ENCODE measurements at places on chromosomes 5 and 9.

GRCh38 chr5:5252106-5252505 lies 112.0 kb downstream of the ADAMTS16 start:
- no peak for DNase-seq

- DNase-seq: no peak
These were observed 147.7 kb downstream of the SIL1 start for GRCh38 chr5:139050432-139050831.

- DNase-seq: no peak
These were observed 72.9 kb downstream of the ARSB start for GRCh38 chr5:78912085-78912771.

- DNase-seq: no peak
These were observed 384.7 kb downstream of the BNC2 start for GRCh38 chr9:16485575-16486321.

GRCh38 chr9:83554278-83554677 lies 16.1 kb upstream of the FRMD3 start:
- DNase-seq: no peak

DNA sequence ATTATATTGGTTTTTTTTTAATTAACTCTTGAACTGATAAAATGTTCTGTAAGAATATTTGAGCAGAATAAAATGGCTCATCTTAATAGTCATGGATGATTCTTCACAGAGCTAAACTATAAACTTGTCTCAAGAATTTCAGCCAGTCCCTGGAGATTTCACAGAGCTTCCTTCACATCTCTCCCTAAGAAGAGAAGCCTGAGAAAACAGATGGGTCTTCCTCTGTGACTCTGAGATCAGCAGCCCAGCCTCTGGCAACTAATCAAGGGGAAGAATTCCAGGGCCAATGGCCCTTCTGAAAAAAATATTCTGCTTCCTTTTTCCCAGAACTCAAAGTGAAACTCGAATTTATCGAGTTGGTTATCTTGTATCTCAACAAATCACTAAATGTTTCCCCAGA lies 122.2 kb upstream of the ITGA1 start:
- no peak for DNase-seq

DNA sequence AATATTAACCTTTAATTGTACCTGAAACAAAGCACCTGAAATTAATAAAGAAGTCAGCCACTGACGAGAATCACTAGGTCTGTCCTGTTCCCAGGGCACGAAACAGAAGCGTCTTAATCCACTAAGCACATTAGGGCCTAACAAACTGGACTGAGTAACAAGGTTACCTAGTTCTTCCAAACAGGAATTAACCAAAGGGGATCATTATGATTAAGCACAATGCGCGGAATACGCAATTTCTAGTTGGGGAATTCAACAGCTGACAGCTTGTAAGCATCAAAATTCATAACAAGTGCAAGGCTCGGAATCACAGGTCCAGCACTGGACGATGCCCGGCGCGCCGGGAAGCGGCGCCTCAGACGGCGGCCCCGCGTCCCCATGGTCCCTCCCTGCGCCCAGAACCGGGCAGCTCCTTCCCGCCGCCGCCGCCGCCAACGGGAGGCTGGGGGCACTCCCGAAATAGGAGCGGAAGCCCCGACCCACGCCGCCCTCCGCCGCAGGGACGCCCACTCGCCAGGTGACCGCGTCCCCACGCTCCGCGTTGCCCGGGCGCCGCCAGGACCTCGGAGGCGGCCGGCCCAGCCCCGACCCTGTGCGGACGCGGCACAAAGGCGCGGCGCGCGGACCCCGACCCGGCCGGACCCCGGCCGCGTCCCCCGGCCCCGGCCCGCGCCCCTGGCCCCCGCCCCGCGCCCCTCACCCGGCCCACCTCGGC lies 898 bp downstream of the CAMSAP1 start:
- DNase-seq: no peak

- DNase-seq: no peak
These were observed 506.6 kb upstream of the MPDZ start for GRCh38 chr9:13786131-13786530.

All from activated CD8-positive, alpha-beta memory T cell treated with anti-CD3 and anti-CD28 coated beads, Interleukin-2, amount 50 U/mL, for 4 hours (primary cell).